ENCODE measurements at places on chromosomes 6 and 20. TPM values are rescaled to one million over a fixed set of nuclear protein-coding genes. Genes with fewer than 3 reads are reported as not detected.

HDGFL1 gene
- total RNA-seq, result not detected

PREP gene
- total RNA-seq, result 47.5 TPM

KHDC1L gene
- total RNA-seq, result not detected

KCNK15 gene
- 0.96 TPM for total RNA-seq

TMEM239 gene
- not detected for total RNA-seq

LIN28B gene
- total RNA-seq, result 0.08 TPM

RIMS4 gene
- total RNA-seq, result 0.15 TPM

TEAD3 gene
- 0.94 TPM for total RNA-seq

SUMO4 gene
- total RNA-seq, result 2.7 TPM

DNA sequence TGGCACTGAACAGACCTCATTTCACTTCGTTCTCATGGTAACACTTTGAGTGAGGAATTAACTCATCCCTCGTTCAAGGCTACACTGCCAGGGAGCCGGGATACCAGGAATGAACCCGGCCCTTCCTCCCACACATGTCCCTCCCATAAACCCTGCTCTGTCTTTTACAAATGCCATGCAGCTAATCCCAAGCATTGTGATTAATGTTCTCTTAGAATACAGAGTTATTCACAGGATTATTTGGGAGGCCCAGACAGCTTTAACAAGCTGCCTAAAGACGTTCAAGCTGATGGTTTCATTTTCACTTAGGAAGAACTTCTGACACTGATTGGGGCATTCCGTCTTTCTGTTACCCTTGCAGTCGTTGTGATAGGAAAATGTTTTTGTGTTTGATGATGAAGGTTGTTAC lies 42.5 kb upstream of the CD83 start:
- no peak for DNase-seq

DNA sequence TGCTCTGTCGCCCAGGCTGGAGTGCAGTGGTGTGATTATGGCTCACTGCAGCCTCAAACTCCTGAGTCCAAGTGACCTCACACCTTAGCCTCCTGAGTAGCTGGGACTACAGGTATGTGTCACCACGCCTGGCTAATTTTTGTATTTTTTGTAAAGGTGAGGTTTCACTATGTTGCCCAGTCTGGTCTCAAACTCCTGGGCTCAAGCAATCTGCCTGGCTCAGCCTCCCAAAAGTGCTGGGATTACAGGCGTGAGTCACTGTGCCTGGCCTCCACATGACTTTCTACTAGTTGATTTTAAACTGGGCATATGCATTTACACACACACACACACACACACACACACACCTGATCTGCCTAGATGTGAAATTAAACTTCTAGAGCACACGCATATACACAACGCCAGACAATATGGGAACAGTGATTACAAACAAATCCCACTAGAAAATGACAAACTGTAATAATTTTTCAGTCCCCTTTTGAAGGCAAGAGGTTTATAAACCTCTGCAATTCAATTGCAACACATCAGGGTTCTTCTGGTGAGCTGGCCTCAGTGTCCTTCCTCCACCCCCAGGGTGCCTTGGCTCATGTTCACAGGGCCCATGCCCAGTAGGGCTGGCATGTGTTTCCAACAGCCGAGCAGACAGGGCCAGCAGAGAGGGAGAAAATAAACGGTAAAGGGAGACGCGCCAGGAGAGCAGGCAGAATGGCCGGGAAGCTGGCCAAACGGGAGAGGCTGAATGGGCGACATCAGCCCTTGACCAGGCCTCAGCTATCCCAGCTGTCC lies 31.2 kb downstream of the PARD6B start:
- no peak for DNase-seq

GRCh38 chr6:134424165-134424797 lies 106.4 kb upstream of the SGK1 start:
- no peak for DNase-seq

DNA sequence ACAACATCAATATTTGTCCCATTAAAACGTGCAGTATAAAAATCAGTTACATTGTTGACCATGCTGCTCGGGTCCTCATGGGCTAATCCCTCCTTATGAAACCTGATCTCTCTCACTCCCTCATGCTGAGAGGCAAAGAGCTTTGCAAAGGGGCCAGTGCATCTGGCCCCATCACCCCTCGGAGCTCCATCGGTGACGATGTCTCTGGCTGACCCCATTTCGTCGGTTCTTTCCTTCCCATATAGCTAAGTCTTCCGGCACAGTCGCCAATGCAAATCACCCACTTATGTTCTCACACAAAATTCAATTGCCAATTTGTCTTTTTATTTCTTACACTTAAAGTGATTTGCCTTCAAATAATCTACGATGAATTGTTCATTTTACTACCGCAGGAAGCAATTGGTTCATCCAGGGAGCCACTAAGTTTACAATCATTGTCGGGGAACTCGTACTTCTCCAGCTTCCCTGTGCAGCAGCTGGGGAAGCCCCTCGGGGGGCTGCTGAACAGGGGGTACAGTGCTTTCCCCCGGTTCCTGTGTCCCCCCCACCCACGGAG lies 199.8 kb upstream of the CDH4 start:
- DNase-seq, result no peak

DNA sequence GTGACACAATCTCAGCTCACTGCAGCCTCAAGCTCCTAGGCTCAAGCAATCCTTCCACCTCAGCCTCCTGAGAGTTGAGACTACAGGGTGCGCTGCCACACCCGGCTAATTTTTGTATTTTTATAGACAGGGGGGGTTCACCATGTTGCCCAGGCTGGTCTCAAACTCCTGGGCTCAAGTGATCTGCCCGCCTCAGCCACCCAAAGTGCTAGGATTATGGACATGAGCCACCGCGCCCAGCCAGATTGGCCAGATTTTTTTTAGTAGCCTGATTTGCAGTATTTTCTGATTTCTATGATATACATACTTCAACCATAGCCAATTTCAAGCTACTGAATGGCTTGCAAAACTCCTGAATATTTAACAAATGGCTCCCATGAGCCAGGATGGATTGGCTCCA lies 21.4 kb upstream of the DLGAP4 start:
- no peak for DNase-seq

DNA sequence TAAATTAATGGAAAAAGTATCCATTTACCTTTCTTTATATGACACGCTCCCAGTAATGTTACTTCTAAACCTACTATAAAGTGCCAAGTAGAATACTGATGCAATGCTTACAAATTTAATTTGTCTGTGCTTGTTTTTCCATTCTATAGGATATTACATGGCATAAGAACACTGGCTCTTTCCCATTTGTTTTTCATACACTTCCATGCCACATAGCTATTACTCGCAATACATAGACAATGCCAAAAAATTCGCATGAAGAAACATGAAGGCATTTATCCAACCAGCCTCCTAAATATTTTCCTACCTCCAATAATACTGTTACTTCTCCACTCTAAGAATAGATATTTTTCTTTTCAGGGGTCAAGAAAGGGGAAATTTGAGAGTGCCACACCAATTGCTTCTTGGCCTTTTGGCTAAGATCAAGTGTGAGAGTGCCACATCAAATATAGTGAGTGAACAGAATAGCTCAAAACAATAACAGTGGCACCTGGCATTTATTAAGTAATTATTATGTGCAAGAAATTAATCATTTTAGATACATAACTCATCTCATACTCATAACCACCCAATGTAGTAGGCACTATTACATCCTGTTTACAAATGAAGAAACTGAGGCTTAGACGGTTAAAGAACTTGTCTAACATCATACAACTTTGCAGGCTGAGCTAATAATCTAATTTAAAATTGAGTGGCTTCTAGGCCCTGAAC lies 845 bp upstream of the DST start:
- no peak for DNase-seq

DNA sequence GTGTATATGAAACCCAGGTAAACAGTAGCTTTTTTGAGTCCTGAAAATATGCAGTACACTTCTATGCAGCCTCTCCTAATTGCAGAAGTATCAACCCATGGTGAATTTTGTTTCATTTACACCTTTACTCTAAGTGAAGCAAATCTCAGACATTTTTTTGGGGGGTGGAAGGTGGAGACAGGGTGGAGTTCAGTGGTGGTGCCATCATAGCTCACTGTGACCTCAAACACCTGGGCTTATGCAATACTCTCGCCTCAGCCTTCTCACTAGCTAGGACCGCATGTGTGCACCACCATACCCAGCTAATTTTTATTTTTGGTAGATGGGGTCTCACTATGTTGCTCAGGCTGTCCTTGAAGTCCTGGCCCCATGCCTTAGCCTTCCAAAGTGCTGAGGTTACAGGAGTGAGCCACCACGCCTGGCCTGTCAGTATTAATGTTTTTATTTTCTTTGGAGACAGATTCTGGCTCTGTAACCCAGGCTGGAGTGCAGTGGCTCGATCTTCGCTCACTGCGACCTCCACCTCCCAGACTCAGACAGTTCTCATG lies 80.3 kb downstream of the JARID2 start:
- no peak for DNase-seq

GRCh38 chr20:8019246-8019997 lies at the start of gene TMX4:
TMX4 (minus strand) TSS chr20:8019761; CDS start chr20:8019613, 148 bp downstream.
- DNase-seq, result peak; percentile 83

GRCh38 chr20:49513517-49513916 lies 31.0 kb upstream of the KCNB1 start:
- no peak for DNase-seq

GRCh38 chr6:125074120-125074519 lies 79.5 kb upstream of the TPD52L1 start:
- DNase-seq, result no peak

DNA sequence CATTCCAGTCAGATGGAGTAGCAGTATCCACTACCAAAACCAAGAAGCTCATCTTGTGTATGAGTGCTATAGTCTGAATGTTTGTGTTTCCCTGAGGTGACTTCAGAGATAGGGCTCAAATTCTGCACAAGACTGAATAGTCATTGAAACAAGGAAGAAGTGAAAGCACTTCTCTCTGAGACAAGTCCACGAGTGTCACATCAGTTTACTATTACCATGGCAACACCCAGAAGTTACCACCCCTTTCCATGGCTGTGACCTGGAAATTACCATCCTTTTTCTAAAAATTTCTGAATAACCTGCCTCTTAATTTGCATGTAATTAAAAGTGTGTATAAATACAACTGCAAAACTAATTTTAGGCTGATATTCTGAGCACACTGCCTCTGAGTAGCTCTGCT lies 682.1 kb upstream of the ADGRB3 start:
- DNase-seq, result no peak

- no peak for DNase-seq
These were observed 420.4 kb downstream of the CDH26 start for GRCh38 chr20:60378620-60379019.

- no peak for DNase-seq
These were observed 82.1 kb upstream of the SIRPA start for GRCh38 chr20:1813101-1813529.

DNA sequence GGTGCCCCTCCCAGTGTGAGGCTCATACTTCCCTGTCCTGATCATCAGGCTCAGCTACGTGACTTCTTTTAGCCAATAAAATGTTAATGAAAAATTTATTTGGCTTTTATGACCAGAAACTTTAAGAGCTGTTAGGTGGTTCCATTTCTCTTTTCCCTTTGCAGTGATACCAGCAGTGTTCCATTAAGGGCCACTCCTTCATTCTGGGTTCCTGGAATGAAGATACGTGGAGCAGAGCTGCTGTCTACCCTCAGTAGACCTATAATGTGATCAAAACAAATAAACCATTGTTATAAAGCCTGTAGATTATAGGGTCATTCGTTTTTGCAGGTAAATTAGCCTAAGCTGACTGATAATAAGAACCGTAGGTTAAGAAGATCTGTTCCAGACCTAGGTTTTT lies 228.0 kb downstream of the ZFAND3 start:
- DNase-seq, result no peak

- no peak for DNase-seq
These were observed 43.3 kb downstream of the IL20RA start for GRCh38 chr6:137001299-137001976.

DNA sequence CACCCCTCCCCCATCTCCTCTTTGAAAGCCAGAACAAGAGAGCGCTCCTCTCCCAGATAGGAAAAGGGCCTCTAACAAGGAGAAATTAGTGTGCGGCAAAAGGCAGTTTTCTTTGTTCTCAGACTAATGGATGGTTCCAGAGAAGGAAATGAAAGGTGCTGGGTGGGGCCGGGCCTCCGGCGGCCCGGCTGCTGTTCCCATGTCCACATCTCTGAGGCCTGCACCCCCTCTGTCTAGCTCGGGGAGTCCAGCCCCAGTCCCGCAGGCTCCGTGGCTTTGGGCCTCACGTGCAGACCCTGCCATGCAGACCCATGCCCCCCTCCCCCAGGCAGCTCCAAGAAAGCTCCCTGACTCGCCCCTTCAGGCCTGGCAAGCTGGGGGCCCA lies 35.8 kb upstream of the MRGBP start:
- DNase-seq, result no peak

DNA sequence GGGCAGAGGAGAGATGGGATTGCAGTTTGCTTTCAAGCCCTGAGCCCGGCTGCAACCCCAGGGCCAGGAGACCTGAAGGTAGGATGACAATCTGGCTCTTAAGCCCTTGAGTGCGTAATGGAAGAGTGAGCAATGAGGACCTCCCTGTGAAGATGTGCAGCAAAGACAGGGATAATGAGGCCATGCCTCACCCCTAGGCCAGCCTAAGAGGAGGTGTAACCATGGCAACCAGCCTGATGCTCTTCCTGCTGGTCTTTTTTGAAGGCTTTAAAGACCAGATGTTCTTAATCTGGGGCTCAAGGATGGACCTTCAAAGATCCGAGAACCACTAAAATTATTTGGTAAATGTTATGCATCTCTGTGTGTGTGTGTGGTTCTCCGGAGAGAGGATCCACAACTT lies 8.2 kb downstream of the ARHGAP40 start:
- no peak for DNase-seq

GRCh38 chr6:13373919-13374318 lies 45.6 kb upstream of the TBC1D7 start:
- no peak for DNase-seq

DNA sequence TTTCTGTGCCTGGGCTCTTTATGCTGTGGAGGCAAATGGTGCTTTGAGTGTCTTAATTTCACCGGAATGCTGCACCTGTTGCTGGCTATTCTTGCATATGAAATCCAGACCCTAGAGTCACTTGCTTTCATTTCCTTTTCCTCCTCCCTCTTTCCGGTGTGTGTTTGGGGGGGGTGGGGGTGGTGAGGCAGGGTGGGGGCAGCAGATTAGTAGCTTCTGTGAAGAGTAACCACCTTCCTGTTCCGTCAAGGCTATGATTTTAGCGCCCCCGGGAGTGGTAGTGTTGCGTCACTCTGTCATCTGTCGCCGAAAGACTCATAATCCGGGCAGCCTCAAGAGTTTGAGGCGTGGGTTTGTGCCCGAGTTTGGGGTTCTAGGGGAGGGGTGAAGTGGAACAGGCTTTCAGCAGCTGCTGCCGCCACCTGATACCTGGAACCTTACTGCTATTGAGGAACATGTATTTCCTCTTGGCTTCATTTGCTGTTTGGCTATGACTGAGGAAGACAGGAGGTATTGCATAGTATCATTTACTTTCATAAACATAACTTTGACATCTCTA lies 49.1 kb downstream of the UTRN start:
- DNase-seq, result peak; percentile 65
